ENCODE measurements at places on chromosomes 5 and 9.

- no peak for DNase-seq
Observed at GRCh38 chr5:110056580-110057114, 366.9 kb downstream of the MAN2A1 start.

DNA sequence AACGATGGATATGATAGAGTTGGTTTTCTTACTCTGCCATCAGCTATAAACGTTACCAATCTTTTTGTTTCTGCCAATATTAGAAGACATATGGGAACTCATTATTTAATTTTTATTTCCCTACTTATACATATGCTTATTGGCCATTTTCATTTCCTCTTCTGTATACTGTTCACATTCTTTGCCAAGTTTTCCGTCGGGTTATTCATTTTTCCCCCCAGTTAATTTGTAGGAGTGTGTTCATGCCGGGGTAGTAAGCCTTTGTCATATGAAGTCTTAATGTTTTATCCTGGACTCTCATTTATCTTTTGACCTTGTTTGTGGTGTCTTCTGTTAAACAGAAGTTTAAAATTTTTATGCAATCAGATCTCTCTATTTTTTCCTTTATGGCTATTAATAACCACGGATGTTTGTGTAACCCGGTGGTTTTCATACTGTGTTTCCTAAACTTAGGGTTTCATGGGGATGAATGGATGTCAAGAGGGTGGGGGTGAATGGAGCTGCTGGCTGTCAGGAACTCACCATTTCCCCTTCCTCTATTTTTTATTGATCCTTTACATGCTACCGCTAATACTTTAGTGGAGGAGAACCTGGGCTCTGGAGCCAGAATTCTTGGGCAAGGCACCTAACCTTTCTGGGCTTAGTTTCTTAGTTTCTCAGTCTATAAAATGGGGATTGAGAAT, 42.5 kb upstream of the PPARGC1B start:
- DNase-seq = no peak

DNA sequence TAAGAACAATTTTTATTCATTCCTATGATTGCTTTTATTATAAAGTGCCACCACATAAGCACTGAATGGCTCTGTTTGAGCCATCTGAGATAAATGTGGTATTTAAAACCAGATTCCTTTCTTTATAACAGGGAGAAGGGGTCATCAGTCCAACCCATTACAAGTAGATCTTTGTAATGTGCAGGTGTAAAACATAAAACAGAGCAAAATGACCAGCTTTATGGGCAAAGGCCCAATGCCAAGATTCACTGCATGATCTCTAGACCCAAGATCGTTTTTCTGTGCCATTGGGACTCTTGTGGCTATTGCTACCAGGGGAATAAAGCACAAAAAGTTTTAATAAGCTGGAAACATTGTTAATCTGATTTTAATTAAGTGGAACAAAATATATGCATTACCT, 469.9 kb downstream of the PRR16 start:
- no peak for DNase-seq

GRCh38 chr5:17947029-17947428, 312.8 kb downstream of the TAF11L14 start:
- no peak for DNase-seq

Measured in astrocyte of the hippocampus (primary cell).